ENCODE measurements at places on chromosomes 6 and 20. TPM values are rescaled to one million over a fixed set of nuclear protein-coding genes. Genes with fewer than 3 reads are reported as not detected.

PIM1 gene
- 201 TPM for polyA plus RNA-seq

PTCRA gene
- 0.15 TPM for polyA plus RNA-seq

CALHM4 gene
- polyA plus RNA-seq, result not detected

DNAH8 gene
- not detected for polyA plus RNA-seq

GABRR2 gene
- polyA plus RNA-seq, result 0.56 TPM

MLIP gene
- polyA plus RNA-seq, result 0.98 TPM

COL9A3 gene
- polyA plus RNA-seq, result 8.1 TPM

HLA-DQA1 gene
- 47.9 TPM for polyA plus RNA-seq

ADGRF1 gene
- polyA plus RNA-seq, result 0.16 TPM

CLVS2 gene
- not detected for polyA plus RNA-seq

BPIFB4 gene
- polyA plus RNA-seq, result not detected

BMP7 gene
- polyA plus RNA-seq, result 0.41 TPM

CRYBG1 gene
- 3.9 TPM for polyA plus RNA-seq

PGBD1 gene
- polyA plus RNA-seq, result 2.0 TPM

NAPB gene
- 2.6 TPM for polyA plus RNA-seq

LY6G6D gene
- not detected for polyA plus RNA-seq

KHDC1L gene
- polyA plus RNA-seq, result not detected

CHRNA4 gene
- polyA plus RNA-seq, result not detected

LGSN gene
- not detected for polyA plus RNA-seq

OR11A1 gene
- not detected for polyA plus RNA-seq

TNNC2 gene
- polyA plus RNA-seq, result 3.3 TPM

KIF25 gene
- 1.6 TPM for polyA plus RNA-seq

TULP1 gene
- polyA plus RNA-seq, result 0.22 TPM

HNF4A gene
- 0.68 TPM for polyA plus RNA-seq

GRM1 gene
- not detected for polyA plus RNA-seq
